Ascending aorta (tissue), 2 donors: ENCODE measurements at places on chromosomes 2 and 18. TPM values are rescaled to one million over a fixed set of nuclear protein-coding genes. Genes with fewer than 3 reads are reported as not detected.
A peak's percentile ranks its signal among the peaks of the same experiment; 100 is the strongest.

LIMS4 gene
- 21.2 TPM for total RNA-seq

SGPP2 gene
- total RNA-seq: 0.21 TPM

CLEC4F gene
- not detected for total RNA-seq

UGT1A5 gene
- total RNA-seq: not detected

SCN9A gene
- total RNA-seq: 5.5 TPM

GRCh38 chr2:10716581-10716980, 4.8 kb upstream of the ATP6V1C2 start:
- DNase-seq: no peak

- peak; percentile 59 for DNase-seq
These were observed 24.0 kb downstream of the CROCC2 start for GRCh38 chr2:240930096-240930630.

DNA sequence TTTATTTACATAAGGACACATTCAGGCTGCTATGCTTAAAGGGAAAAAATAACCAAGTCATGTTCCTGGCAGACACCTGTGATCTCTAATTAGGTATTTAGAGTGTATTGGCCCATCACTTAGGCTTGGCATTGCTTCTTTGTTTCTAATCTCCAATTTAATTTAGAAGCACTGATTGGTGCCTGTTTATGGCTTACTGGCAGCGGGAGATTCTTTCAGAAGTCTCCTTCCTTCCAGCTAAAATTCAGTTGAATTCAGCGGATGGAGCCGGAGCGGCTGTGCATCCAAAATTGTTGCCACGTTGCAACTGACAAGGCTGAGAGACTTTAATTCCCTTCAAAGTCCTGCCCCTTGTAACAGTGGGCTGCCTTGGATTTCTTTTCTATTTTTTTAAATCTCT, 66.5 kb downstream of the VWA3B start:
- DNase-seq: no peak

GRCh38 chr2:167100506-167100905, 212.2 kb downstream of the XIRP2 start:
- DNase-seq: no peak

DNA sequence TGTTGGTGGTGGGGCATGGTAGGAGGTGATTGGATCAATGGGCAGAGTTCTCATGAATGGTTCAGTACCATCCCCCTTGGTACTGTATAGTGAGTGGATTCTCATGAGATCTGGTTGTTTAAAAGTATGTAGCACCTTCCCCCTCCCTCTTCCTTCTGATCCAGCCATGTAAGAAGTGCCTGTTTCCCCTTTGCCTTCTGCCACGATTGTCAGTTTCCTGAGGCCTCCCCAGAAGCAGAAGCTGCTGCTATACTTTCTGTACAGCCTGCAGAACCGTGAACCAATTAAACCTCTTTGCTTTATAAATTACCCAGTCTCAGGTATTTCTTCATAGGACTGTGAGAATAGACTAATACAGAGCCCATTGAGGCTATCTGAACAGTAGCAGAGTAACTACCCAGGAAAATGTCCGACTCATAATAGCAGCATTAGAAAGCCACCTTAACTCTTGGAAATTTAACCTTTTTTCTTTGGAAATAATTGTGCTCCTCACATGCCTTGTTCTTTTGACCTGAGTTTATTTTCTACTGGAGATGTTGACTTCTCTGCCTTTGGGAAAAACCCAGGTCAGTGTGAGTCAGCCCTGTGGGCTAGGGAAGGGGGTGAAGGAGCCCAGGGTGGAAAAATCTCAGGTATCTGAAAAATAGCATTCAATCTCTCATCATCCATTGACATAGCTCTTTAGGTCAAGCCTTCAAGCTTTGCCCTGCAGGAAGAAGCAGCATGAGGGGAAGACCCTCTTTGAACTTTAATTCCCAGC, 18.1 kb downstream of the CYP1B1 start:
- no peak for DNase-seq
